Adipocyte (in vitro differentiated cells): ENCODE measurements at places on chromosomes 12 and 14.

- DNase-seq, result no peak
Measured at GRCh38 chr12:79535751-79536150, 155.0 kb downstream of the PAWR start.

- DNase-seq, result no peak
Measured at GRCh38 chr12:128266086-128266485, 884 bp upstream of the TMEM132C start.

GRCh38 chr12:38930990-38931389 lies 25.6 kb upstream of the CPNE8 start:
- DNase-seq, result no peak

GRCh38 chr14:94394581-94395207 lies 6.3 kb upstream of the SERPINA1 start:
- peak; percentile 43 for DNase-seq

GRCh38 chr14:66662374-66662773 lies 154.4 kb downstream of the GPHN start:
- peak; percentile 12 for DNase-seq

GRCh38 chr12:111166779-111167540 lies 201.9 kb downstream of the PHETA1 start:
- DNase-seq, result no peak

DNA sequence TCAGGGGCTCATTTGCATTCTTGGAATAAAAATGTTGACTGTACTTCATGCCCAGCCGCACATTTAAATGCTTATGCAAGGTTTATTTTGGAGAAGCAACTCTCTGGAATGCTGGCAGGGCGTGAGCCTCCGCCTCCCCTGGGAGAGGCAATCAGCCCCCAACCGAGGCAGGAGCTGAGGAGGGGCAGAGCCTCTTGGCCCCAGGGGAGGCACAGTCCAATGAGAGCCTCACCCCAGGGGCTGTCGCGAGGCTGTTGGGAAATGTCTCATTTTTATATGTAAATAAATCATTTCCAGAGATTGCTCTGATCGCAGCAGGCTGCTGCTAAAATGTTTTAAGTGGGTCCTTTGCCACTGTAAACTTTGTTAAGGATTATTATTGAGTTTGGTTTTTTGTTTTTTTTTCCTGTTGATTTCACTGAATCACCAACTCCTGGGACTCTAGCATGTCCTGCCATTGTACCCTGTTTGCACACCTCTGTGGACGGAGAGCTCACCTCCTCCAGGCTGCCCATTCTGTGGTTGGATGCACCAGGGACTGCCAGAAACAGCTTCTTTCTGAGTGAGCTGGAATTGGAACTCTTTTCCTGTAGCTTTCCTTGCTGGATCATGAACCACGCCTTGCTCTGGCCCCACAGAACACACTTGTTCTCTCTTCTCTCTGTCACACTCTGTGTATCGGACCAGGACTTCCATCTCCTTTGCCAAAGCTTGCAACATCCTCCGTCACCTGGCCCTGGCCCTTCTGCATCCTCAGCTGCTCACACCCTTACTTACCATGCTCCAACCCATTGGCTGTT lies 46.9 kb upstream of the FAM181A start:
- peak; percentile 81 for DNase-seq

DNA sequence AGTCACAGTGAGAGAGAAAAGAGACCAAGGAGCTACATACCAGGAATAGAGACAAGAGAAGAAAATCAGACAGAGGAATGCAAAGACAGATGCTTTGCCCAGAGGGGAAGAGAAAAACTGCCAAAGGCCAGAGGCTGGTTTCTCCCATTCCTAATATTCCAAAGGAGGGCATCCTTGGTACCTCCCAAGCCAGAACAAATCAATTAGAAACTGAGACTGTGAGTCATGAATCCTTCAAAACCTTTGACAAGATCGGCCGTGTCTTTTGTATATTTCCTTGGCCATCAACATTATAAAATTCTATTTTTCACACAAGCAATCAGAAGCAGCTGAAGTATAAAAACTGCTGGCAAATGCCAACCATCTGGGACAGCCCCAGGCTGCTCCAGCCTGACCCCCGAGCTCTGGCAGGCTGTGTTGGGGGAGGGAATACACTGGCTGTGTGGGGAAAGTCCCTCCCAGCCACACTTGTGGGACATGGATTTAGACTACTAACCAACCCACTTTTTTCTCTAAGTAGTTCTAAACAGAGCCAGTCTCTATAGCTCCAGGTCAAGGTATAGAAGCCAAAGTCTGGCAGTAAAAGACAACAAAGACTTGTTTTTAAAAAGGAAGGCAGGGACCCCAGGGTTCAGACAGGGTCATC lies 13.7 kb downstream of the POMT2 start:
- peak; percentile 76 for DNase-seq

DNA sequence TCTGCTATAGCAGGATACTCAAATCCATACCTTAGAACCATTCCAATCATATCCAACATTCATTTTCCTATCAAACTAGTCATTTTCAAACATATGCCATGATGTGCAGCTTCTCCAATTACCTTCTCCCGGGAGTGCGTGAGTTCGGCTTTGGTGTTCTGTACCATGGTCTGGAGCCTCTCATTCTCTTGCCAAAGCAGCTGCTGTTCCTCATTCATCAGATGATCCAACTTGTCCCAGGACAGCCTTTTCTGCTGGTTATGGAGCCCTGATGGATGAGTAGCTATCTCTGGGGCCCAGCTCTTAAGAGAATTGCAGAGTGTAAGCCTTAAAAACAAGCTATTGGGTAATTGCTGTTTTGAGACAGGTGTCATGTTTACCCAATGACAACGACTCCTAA lies 71.1 kb upstream of the SAV1 start:
- no peak for DNase-seq
